ENCODE measurements at places on chromosomes 6 and 20. TPM values are rescaled to one million over a fixed set of nuclear protein-coding genes. Genes with fewer than 3 reads are reported as not detected.

GRCh38 chr6:22958677-22959076 lies 389.3 kb downstream of the HDGFL1 start:
- no peak for DNase-seq

- DNase-seq: no peak
These were observed 9.1 kb downstream of the GOPC start for GRCh38 chr6:117592983-117593759.

DNA sequence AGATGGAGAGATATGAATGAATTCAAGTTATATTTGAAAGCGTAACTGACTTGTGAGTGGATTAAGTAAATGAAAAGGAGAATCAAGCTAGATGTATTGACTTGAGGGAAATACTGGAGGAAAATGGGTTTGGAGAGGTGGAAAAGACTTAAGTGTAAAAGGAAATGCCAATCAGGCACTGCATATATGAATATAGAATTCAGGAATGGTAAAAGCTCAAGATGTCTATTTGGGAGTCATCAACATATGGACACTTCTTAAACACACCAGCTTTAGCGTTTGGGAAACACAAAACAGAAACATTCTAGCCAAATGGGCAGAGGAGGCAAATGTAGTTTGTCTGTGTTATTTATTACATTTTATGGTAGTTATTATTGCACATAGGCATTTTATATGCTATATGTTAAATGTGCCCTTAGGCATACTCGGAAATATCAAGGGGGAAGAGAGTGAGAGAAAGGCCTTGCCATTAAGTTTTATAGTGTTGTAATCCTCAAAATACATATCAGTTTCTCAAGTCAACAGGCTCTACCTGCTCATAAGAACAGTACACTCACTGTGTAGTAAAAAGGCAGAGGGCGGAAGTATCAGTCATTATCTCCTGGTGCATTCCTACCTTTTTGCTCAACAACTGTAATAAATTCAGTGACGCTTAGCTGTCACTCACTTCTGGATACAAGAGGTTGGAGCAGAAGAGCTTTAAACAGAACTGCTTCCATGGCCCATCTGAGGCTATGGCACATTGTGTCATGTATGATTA lies 33.7 kb upstream of the ME1 start:
- no peak for DNase-seq

DNA sequence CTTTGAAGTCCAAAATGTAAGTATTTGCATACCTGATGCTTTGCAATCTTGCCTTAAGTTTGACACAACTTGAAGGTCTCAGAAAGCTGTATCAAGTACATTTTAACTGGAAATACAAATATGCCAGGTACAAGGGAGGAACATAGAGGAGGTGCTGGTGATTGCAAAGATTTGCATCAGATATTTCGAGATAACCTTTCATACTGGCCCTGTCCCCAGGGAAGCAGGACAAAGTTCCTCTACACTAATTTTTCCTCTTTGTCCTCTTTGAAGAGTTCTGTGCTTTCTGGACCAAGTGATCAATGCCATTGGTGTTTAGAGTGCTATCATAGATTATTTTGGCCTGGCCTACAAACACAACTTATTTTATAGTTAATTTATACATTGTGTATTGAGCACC lies 686.1 kb downstream of the HACE1 start:
- no peak for DNase-seq

- no peak for DNase-seq
These were observed 4.9 kb downstream of the VGLL2 start for GRCh38 chr6:117270055-117270842.

- no peak for DNase-seq
These were observed 136.5 kb downstream of the ELOVL4 start for GRCh38 chr6:79810871-79811270.

GRCh38 chr6:52535711-52536423 lies 41.0 kb downstream of the TRAM2 start:
- no peak for DNase-seq

- DNase-seq: no peak
These were observed 416.5 kb downstream of the BCKDHB start for GRCh38 chr6:80523010-80523409.

GRCh38 chr20:43572891-43573290 lies 14.1 kb downstream of the SGK2 start:
- DNase-seq: no peak

DNA sequence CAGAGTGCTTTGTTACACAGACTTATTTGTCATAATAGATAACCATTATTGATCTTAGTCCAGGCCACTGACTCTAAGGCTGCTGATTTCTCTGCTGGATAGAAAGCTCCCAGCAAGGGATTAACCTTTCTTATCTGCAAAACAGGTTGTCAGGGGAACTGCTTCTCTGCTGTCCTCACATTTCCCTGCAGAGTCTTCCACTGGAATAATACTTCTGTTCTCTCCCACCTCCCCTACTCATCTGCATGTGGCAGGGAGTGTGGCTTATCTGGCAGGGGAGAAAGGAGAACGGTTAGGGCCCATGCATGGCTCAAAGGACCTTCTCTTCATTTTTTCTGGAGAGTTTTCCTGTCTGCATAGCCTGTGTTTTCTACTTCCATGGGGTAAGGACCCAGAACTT lies 86.2 kb downstream of the LAMP5 start:
- no peak for DNase-seq

DNA sequence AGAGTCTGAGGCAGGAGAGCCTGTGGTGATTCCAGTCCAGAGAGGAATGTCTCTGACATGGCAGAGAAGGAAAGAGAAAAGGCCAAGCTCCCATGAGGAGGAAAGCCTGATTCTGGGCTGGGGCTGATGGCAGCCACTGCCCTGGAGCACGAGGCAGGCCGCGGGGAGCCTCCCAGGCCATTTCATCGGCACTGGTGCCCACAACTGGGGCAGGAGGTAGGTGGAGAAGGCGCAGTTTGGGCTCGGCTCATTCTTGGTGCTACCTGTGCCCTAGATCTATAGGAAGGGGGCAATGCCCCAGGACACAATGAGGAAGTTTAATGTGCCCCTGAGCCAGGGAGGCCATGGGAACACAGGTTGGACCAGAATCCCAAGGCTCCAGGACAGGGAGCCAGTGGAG lies 2.6 kb upstream of the TREML1 start:
- no peak for DNase-seq

GRCh38 chr6:9136141-9136822 lies 700.9 kb upstream of the SLC35B3 start:
- DNase-seq: no peak

- DNase-seq: peak; percentile 52
These were observed 789 bp downstream of the CCND3 start for GRCh38 chr6:41940759-41941279.

DNA sequence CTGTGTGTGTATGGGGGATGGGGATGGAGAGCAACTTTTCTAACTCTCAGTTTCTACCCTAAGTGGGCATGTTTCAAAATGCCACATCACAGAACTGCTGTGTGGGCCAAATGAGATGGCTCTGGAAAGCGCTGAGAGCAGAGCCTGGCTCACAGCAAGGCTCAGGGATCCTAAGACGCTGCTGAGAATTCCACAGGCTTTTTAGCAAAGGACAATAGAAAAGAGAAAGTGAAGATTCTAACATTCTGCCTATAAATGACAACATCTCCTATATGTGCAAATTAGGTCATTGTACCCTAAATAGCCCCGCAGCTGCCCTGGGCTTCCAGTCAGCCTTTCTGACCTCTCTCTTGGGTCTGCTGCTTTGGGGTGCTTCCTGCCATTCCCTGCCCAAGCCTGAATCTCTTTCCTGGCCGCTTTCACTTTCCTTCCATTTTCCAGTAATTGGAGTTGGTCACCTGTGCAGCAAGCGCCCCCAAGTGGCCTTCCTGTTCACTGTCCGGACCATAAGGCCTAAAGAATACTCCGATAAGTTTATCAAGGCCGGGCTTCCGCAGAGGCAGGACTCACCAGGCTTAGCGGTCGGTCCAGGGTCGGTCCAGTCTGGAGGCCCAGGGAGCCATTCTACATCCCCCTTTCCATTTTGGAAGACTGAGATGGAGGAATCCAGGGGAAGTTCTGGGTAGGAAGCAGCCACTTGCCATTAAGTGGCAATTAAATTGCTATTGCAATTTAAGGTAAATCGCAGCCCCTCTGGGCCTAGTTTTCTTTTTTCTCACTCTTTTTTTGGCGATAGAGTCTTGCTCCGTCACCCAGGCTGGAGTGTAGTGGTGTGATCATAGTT lies 6.7 kb upstream of the DDR1 start:
- peak; percentile 86 for DNase-seq

DNA sequence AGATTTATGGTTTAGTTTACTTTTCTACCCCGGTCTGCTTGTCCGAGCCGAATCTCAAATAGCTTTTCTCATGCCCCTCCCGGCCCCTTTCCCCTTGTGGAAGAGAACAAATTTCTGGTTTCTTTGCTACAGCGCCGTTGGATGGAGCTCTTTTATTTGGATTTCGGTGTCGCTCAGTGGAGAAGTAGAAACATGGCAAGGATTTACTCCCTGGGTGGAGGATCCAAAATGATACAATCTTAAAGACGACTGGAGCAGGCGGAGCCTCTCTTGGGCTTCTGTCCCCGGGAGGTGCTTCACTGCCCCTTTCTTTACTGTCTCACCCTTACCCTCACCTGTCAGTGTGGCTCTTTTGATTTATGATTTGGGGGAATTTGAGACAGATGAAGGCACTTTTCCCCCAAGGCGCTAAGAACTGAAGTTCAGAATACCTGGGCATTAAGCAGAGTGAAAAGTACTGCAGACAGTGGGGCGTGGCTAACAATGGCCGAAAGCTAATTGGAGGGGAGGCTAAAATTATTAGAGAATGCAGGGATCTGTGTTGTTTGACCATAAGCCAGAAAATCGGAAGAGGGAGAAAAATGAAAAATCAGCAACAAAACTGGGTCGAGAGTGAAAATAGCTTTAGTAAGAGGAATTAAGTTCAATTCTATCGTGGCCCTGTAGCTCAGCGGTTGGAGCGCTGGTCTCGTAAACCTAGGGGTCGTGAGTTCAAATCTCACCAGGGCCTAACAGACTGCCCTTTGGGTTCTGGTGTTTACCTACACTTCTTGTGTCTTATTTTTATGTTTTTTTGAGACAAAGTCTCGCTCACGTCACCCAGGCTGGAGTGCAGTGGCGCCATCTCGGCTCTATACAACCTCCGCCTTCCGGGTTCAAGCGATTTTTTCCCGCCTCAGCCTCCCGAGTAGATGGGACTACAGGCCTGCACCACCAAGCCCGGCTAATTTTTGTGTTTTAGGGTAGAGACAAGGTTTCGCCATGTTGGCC lies 145.1 kb upstream of the ZNF184 start:
- no peak for DNase-seq

DNA sequence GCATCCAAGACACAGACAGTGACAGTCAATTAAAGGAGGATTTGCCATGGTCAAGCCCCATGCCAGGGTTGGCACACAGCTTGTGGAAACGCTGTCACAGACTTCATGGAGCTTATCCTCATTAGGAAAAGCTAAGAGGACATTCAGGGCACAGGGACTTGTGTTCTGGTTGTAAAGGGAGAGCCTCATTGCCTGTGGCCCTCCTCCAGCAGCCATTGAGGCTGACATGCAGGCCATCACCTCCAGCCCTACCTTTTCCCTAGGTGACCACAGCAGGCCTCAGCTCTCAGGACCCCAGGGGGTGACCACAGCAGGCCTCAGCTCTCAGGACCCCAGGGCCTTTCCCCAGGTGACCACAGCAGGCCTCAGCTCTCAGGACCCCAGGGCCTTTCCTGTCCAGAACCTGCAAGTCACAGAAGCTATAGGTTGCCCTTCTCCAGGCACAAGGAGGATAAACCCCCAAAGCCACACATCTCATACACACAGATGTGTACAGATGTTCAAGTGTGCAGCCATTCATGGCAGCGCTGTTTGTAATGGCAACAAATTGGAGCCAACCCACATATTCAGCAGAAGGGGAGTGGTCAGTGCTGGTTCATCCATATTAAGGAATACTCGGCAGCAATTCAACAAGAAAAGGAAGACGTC lies 26.1 kb downstream of the DUSP22 start:
- no peak for DNase-seq

- DNase-seq: no peak
These were observed 350.4 kb downstream of the BCKDHB start for GRCh38 chr6:80456724-80457438.

DNA sequence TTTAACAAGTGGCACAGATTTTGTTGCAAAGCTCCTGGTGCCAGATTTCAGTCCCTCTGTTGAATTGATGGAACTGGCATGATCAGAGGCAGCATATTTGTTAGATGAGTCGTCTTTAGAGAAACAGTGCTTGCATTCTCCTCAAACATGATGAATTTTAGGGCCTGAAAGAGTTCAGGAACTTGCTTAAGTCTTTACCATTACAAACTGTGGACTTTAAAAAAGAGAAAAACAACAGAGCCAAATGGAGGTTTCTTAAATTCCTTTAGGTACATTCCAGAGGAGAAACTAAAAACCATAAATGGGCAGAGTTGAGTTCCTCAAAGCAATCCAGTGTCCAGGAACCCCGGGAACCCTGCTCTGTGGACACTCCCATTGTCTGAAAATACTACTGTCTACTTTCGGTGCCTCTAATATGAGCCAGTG lies 2.5 kb downstream of the GTF2H5 start:
- DNase-seq: no peak

DNA sequence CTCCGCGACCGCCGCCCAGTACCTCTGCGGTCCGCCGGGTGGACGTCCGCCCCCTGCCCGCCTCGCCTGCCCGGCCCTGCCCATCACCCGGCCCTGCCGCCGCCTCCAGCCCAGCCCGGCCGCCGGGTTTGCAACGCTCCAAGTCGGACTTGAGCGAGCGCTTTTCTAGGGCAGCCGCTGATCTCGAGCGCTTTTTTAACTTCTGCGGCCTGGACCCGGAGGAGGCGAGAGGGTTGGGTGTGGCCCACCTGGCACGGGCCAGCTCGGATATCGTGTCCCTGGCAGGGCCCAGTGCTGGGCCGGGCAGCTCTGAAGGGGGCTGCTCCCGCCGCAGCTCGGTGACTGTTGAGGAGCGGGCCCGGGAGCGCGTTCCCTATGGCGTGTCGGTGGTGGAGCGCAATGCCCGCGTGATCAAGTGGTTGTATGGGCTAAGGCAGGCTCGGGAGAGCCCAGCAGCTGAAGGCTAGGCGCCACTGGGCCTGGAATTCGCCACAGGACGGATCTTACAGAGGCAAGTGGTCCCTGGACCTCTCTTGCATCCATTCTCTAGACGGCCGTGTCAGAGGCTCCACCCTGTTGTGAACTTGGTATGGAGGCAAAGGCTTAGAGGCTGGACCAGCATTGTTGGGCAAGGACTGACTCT lies 11.8 kb downstream of the FAM110A start:
- no peak for DNase-seq

The PLN gene
- total RNA-seq: 0.20 TPM

The OPRL1 gene
- total RNA-seq: 2.2 TPM

The PPIL6 gene
- total RNA-seq: 4.8 TPM

The NOX3 gene
- not detected for total RNA-seq

The MROH8 gene
- total RNA-seq: 4.9 TPM

The ADTRP gene
- total RNA-seq: 3.8 TPM

The SPINT4 gene
- total RNA-seq: not detected

The PPP1R3G gene
- total RNA-seq: 1.3 TPM

The ASIP gene
- not detected for total RNA-seq

The TAGAP gene
- 0.32 TPM for total RNA-seq

The LAMP5 gene
- 0.40 TPM for total RNA-seq
